ENCODE measurements at places on chromosomes 7 and 10.
A peak's percentile ranks its signal among the peaks of the same experiment; 100 is the strongest.

- no peak for DNase-seq
Measured at GRCh38 chr7:19749658-19750057, 23.8 kb downstream of the TMEM196 start.

DNA sequence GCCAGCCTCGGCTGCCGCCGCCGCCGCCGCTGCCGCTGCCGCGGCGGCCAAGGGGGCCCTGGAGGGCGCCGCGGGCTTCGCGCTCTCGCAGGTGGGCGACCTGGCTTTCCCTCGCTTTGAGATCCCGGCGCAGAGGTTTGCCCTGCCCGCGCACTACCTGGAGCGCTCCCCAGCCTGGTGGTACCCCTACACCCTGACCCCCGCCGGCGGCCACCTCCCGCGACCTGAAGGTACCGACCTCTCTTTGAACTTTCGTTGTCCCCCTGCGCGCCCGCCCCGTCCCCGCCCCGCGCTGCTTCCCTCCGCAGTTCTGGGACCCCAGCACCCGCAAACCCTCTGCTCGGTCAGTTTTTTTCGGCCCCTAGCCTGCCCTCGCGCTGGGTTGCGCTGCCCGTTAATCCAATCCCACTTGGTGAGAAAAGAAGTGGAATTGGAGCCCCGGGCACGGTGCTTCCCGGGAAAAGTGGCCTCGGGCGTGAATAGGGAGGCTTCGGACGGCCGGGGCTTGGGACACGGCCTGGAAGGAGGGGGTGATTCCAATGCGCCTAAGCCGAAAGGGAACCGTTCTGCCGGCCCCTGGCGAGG is 543 bp downstream of the HMX3 start:
- DNase-seq = no peak

- no peak for DNase-seq
Measured at GRCh38 chr7:149087376-149087775, 3.1 kb downstream of the ZNF786 start.

DNA sequence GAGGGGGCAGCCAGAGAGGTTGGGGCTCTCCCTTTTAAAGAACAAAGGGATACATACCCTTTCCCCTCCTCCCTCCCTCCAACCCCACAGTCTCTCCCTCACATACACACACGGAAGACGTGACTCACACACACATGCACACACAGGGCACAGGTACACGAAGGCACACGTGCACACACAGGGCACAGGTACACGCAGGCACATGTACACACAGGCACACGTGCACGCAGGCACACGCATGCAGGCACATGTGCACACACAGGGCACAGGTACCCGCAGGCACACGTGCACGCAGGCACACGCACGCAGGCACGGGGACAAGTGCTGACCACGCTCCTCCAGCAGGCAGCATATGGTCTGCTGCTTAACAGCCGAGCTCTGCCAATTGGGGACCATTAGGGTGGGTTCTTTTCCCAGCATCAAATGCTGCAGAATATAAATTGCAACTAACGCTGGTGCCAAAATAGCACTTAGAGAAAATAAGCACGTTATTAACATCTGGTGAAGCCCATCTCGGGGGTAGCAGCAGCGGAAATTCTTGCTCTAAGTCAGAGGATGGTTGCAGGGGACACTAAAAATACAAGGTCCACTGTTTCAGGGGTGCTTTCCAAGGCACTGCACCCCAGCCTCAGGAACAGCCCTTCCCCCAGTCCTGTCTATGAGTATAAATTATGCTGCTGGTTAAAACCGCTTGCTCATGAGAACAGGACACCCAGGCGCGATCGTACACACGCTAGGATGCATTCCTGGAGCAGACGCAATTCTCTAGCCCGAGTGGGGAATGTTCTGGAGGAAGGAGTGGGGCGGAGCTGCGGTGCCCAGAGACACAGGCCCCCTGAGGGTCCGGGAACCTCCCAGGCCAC is 55.2 kb upstream of the TNRC18 start:
- peak; percentile 72 for DNase-seq

DNA sequence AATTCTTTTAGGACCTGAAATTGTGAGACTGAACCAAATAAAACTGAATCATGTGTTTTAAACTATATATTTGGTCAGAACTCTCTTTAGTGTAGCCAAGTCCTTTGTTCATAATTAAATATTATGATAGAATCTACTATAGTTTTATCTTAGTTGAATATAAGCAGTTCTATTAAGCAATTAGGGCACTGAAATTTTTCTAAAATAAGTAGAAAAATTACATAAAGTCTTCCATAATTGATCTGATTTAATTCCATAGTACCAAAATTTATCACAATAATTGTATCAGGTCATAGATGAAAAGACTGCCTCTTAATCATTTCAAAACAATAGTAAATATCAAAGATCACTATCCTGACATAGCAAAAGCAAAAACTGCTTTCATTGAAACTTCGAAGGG is 90.1 kb upstream of the BET1 start:
- no peak for DNase-seq

- no peak for DNase-seq
Measured at GRCh38 chr7:131610007-131610406, 53.6 kb upstream of the PODXL start.

- DNase-seq = no peak
Measured at GRCh38 chr7:11605749-11606148, 226.2 kb downstream of the THSD7A start.
